Right lung (tissue), 10 donors: ENCODE measurements at places on chromosomes 13 and 19.

DNA sequence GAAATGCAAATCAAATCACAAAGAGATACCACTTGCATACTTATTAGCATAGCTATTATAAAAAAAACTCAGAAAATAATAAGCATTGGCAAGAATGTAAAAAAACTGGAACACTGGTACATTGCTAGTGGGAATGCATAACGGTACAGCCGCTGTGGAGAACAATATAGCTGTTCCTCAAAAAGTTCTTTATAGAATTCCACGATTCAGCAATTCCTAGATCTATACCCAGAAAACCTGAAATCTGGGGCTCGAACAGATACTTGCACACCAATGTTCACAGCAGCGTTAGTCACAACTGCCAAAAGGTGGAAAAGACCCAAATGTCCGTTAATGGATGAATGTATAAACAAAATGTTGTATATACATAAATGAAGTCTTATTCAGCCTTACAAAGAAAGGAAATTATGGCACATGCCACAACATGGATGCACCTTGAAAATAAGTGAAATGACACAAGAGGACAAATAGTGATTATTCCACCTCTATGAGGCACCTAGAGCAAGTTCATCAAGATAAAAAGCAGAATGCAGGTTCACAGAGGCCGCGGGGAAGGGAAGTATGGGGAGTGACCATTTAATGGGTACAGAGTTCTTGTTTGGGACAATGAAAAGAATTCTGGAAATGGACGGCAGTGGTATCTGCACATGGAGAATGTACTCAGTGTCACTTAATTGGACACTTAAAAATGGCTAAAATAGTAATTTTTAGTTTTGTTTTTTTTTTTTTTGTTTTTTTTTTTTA is 107.2 kb downstream of the USP12 start:
- DNase-seq, result no peak

GRCh38 chr13:47413112-47413511 is 516.3 kb upstream of the HTR2A start:
- no peak for DNase-seq

GRCh38 chr19:3024870-3025548 is 4.1 kb downstream of the TLE2 start:
- no peak for DNase-seq

GRCh38 chr13:90640976-90641375 is 706.5 kb upstream of the MIR17HG start:
- no peak for DNase-seq

- DNase-seq, result no peak
Measured at GRCh38 chr19:588741-589692, 664 bp upstream of the HCN2 start.

DNA sequence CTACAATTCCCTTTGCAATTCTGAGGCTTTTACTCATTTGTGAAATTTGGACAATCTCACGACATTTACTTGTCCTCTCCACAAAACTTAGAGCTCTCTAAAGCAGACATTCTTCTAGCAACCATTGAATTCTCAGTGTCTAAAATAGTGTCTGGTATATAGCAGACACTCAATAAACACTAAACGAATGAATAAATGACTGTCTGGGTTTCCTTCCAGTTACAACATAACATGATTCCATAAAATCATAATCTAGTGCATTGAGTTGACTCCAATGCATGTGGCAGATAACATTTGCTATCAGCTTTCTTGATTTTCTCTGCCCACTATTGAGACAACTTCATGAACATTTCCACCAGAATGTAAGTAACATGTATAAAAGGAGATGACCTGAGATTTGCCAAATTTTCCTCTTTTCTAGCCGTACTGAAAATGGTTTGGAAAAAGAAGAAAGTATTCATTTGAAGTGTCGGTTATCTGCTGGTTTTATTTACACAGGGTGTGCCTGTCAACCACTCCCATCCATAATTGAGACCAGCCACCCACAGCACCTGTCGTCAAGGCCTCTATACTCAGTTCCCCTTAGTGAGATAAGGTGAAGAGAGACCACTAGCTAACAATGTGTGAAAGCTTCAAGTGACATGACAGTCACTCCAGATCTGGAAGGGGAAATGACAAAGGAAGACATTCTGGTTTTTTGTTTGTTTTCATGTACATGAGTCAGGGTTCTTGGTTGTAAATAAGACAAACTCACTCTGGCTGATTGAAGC is 4.8 kb upstream of the SERP2 start:
- DNase-seq, result no peak

- peak; percentile 32 for DNase-seq
Measured at GRCh38 chr19:28730791-28731512, 482.0 kb downstream of the UQCRFS1 start.

GRCh38 chr13:49439609-49440008 is 4.3 kb downstream of the CAB39L start:
- no peak for DNase-seq

DNA sequence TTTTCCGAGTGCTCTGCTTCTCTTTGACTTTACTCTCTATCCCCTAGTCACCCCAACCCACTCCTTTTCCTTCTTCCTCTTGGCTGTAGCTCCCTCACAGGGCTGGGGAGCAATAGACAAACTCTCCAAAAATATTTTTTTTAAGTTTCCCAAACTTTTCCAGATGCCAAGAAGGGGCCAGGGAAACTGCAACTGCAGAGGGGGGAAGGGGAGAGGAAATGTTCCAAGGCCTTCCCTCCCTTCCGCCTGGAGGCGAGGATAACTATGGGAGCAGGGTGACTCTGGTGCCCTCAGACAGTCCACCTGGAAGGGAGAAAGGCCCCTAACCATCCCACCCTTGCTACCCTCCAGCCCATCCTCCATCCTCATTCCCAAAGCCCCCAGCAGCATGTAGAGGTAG is 49.4 kb downstream of the LYL1 start:
- DNase-seq, result no peak

GRCh38 chr13:37118016-37118415 is 12.6 kb upstream of the CSNK1A1L start:
- no peak for DNase-seq

DNA sequence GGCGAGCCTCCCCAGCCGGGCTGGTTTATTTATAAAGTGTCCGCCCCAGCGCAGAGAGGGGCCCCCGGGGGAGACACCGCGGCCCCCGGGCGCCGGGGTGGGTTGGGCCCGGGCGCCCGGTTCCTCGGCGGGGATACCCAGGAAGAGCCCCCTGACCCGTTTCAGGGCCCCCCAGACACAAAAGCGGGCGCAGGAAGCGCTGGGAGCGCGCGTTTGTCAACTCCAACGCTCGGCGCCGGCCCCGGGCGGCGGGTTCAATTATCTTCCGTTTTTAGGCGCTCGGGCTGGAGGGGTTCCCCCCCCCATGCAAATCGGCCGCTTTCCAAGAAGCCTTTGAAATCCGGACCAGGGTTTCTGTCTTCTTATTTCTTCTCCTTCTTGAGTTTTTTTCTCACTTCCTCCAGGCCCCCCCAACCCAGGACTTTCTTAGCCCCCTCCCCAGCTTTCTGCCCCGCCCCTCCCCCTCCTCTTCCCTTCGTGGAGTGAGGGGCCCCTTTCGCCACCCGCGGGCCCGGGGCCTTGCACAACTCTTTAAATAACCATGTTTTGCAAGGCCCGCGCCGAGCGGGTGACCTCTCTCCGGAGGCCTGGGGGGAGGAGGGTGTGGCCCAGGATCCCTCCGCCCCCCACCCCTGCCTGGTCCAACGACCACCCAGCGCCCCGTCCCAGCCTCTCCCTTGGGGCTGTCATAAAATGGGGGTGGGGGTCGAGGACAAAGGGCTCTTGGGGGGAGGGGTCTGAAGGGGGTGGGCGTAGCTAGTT is 935 bp downstream of the ARID3A start:
- no peak for DNase-seq

GRCh38 chr19:48967346-48968178 is 2.5 kb downstream of the FTL start:
- no peak for DNase-seq
